ENCODE measurements at places on chromosomes 11 and 22. TPM values are rescaled to one million over a fixed set of nuclear protein-coding genes. Genes with fewer than 3 reads are reported as not detected.

The TUT1 gene
- total RNA-seq = 11.1 TPM

The CDC45 gene
- total RNA-seq = 35.9 TPM

GRCh38 chr11:36030731-36031281 is 86.9 kb downstream of the LDLRAD3 start:
- no peak for DNase-seq

GRCh38 chr11:65468874-65469333 is 29.9 kb upstream of the MALAT1 start:
- peak; percentile 93 for DNase-seq

GRCh38 chr11:60995798-60996197 is 24.3 kb downstream of the CD6 start:
- DNase-seq = no peak

- DNase-seq = no peak
These were observed 3.7 kb upstream of the TMEM109 start for GRCh38 chr11:60910281-60910687.

DNA sequence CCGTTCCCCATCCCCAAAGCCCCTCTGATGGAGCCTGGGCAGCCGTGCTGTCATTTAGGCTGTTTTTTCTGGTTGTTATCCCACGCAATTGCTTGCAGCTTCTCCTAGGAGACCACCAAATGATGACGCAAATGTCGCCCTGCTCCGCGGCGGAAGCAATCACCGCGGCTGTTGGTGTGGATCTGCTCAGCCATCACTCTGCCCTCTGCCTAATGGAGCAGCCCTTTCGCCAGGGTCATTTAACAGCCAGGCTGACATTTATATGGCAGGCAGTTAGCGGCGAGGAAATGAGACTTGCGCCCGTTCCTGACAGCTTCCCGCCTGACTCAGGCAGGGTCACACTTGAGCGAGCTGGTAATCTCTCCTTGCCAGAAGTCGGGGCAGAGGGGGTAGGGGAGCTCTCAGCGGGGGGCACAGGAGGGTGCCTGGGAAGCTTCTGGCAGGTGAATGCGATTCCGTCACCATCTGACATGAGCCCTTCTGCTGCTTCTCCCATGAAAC is 97.9 kb upstream of the RTL6 start:
- no peak for DNase-seq

All from colonic mucosa (tissue), 4 donors.